ENCODE measurements at places on chromosomes 7 and 10. TPM values are rescaled to one million over a fixed set of nuclear protein-coding genes. Genes with fewer than 3 reads are reported as not detected.

DNA sequence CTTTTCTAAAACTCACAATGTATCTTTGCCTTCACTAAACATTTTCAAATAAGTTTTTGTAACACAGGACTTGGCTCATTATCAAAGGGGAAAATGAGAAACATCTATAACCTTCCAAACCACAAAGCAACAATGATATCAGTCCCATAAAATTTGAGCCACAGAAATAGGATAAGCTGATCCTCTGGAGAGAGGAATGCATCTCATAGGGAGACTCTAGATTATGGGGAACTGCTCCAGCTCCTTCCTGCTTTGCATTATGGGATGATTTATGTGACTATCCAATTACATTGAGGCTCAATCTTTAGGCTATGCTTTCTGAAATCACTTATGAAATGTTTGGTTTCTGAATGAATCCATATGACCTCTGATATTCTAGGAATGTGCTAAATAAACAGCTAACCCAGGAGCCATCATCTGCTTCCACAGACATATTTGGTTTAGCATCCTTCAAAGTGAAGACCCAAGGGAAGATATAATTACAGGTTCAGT is 70.4 kb downstream of the CUBN start:
- no peak for DNase-seq

DNA sequence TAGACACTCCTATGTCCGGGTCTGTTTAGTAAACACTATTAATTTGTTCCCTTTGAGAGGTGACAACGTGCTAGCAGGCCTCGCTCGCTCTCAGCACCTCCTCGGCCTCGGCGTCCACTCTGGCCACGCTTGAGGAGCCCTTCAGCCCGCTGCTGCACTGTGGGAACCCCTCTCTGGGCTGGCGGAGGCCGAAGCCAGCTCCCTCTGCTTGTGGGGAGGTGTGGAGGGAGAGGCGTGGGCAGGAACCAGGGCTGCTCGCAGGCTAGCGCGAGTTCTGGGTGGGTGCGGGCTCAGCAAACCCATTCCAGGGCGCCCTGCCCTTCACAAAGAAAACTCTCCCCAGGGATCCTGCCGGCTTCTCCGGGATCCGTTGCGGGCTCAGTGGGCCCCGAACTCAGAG is 144.4 kb upstream of the CDCA7L start:
- DNase-seq: no peak

GRCh38 chr7:94972296-94972695 is 64.9 kb downstream of the PPP1R9A start:
- no peak for DNase-seq

Gene SH2B2
- total RNA-seq: 1.0 TPM

- DNase-seq: no peak
These were observed 5.8 kb downstream of the GHRHR start for GRCh38 chr7:30969604-30969970.

DNA sequence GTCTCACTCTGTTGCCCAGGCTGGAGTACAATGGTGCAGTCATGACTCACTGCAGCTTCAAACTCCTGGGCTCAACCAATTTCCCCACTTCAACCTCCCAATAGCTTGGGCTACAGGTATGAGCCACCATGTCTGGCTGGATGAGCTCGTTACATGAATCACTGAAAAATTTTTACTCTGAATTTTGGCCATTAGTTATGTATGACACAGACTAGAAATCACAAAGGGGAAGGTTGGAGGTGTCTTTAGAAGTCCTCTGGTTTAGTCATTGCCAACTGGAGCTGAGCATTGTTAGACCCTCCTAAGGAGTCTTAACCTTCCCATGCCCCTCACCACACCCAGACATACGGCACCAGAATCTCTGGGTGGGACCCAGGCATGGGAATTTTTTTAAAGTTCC is 34.7 kb downstream of the SVIL start:
- DNase-seq: no peak

Gene OPN4
- total RNA-seq: 0.25 TPM
